NCI-H1436 treated with DMSO at 0.1 percent for 48 hours (cell line): ENCODE measurements at places on chromosomes 3 and 15.

- DNase-seq = no peak
Observed at GRCh38 chr15:77409259-77410156, 10.4 kb downstream of the PEAK1 start.

GRCh38 chr15:80474224-80475215, 70.3 kb downstream of the ARNT2 start:
- no peak for DNase-seq

GRCh38 chr3:89025185-89025584, 82.2 kb upstream of the EPHA3 start:
- DNase-seq = no peak

DNA sequence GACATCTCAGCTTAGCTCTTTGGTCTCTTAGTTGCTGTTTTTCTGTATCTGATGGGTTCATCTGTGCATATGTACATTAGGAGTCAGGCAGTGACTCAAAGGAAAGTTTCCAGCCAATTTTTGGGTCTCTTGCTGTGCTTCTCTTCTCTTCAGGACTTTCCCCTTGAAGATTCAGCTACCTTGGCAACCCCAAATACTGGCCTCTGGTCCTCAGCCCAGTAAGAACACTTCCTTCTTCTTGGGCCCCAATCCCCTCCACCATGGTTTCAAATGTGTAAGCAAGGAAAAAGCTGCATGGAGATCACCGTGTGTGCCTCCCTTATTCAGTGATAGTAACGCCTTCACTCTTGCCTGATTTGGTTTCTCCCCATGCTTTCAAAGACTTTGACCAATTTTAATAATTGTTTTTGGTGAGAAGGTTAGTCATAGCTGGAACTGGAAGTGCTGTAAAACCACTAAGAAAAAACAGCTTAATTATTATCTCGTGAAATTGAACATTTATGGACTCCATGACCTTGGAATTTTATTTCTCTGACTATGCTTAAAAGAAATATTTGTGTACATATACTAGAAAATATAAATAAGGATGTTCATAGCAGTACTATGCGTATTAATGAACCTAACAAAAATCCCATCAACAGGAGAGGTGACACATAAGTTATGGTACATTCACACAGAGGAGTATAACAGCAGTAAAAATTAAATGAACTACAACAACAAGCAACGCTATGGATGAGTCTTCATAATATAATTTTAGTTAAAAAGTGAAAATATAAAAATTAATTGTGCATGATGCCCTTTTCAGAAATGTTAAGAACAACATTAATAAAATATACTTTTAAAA, 125.3 kb upstream of the BCL6 start:
- no peak for DNase-seq

- DNase-seq = no peak
Observed at GRCh38 chr3:54222316-54222715, 100.0 kb downstream of the CACNA2D3 start.

DNA sequence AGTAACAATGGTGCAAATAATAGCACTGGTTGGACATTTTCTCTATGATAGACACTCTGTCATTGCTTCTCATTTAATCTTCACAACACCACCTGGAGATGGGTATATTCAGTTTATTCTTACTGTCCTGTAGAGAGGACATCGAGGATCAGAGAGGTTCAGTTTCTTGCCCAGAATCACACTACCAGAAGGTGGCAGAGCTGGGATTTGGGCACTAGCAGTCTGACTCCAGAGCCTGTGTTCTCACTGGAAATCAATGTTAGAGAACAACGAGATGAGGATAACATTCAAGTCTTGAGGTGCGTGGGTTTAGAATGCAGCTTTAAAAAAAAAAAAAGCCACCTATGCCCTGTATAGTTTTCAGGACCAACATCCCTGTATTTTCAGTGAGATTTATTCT, 127.8 kb downstream of the SYNPR start:
- no peak for DNase-seq

DNA sequence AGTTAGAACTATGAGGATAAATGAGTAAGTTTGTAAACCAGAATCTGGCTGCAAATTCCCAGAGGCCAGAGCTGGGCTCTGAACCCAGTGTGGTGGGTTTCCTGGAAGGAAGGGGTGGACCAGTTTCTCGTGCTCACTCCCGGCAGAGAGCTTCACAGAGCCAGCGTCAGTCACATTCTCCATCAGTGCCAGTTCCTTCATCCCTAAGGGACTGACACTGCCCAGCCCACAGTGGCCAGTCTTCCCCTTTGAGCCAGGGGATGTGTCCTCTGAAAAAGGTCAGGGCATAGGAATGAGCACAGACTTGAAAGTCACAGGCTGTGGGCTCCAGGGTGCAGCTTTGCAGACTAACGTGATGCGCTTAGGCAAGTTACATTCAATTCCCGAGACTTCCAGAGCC, 135.8 kb upstream of the HACD2 start:
- DNase-seq = no peak

- DNase-seq = no peak
Observed at GRCh38 chr3:151869181-151869580, 4.3 kb upstream of the SUCNR1 start.

GRCh38 chr3:159346271-159346903, 544.5 kb downstream of the MFSD1 start:
- DNase-seq = no peak

GRCh38 chr3:67064105-67064504, 66.0 kb downstream of the KBTBD8 start:
- no peak for DNase-seq

- DNase-seq = no peak
Observed at GRCh38 chr3:119783255-119783654, 1.4 kb downstream of the NR1I2 start.

- peak; percentile 56 for DNase-seq
Observed at GRCh38 chr3:100277255-100277800, 16.5 kb downstream of the TBC1D23 start.

DNA sequence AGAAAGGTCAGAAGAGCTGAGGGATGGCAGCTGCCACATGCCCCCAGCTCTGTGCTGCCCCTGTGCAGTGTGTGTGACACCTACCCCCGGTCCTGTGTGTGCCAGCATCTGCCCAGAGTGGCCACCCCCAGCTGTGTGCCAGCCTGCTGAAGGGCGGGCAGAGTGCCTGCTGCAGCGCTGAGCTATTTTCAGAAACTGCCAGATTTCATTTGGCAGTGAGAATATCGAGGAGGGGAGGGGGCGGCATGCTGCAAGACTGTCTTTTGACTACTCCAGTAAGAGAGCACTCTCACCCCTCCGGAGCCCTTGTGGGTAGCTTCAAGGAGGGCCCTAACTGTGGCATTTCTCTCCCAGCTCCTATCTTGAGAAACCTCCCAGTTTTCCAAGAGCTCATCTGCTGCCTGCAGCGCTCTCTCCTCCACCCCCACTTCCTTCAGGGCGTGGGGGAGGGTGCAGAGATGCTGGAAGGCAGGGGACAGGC, 25.2 kb upstream of the DOCK3 start:
- DNase-seq = no peak

DNA sequence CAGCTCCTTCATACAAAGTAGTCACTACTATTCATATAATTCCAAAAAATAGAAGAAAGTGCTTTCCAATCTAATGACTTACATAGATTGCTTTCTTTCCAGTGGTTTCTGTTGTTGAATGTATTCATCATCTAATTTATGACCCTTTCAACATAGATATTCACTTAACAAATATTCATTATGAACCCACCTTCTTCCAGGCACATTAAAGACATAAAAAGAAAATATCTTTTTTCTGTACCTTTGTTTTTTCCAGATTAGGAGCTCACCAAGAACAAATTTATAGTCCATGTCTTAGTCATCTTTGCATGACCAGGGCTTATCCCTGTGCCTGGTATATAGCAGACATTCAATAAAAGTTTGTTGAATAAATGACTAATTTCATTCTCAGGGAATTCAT, 32.4 kb upstream of the PDZRN3 start:
- DNase-seq = no peak

GRCh38 chr3:78972617-78973301, 795.0 kb downstream of the ROBO1 start:
- DNase-seq = no peak
